ENCODE measurements at places on chromosomes 1 and 21.

GRCh38 chr1:78651241-78651640 is 1.6 kb downstream of the IFI44 start:
- DNase-seq: no peak

GRCh38 chr1:240192851-240193250 is 101.2 kb downstream of the FMN2 start:
- no peak for DNase-seq

DNA sequence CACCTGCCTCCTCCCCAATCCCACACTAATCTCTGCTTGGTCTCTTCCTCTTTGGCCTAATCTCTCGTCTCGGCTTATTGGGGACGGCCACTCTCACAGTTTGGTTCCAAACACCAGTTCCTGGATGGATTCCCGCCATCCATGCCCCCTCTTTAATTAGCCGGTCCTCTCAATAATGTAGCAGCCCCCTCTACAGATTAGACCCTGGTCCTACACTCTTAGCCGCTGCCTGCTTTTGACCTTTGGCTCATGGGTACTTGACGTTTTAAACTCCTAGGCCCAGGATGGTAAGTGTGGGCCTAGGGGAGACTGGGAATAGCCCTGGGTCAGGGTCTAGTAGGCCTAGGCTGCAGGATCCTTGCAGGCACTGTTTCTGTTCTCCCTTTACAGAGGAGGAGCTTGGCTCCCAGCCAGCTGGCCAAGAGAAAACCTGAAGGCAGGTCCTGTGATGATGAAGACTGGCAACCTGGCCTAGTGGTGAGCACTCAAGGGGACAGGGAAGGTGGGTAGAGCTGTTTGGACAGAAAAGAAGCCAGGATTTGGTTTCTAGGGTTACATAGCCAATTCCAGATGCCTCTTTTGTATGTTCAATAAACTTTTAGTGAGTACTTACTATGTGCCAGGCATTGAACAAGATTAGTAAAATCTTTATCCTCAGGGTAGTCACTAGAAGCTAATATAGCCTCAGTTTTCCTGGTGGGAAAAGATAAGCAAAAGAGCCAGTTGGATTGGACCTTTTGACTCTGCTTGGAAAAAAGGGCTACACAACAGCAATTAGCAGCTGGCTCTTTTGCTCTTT is 758 bp downstream of the RAD54L start:
- DNase-seq: peak; percentile 46

GRCh38 chr1:110927484-110928075 is 36.1 kb downstream of the LRIF1 start:
- peak; percentile 10 for DNase-seq

- DNase-seq: no peak
These were observed 119.1 kb downstream of the KCNN3 start for GRCh38 chr1:154750681-154751665.

GRCh38 chr1:247402120-247402675 is 13.8 kb upstream of the NLRP3 start:
- DNase-seq: no peak

- peak; percentile 26 for DNase-seq
These were observed 7.0 kb downstream of the DSTYK start for GRCh38 chr1:205204552-205204951.

DNA sequence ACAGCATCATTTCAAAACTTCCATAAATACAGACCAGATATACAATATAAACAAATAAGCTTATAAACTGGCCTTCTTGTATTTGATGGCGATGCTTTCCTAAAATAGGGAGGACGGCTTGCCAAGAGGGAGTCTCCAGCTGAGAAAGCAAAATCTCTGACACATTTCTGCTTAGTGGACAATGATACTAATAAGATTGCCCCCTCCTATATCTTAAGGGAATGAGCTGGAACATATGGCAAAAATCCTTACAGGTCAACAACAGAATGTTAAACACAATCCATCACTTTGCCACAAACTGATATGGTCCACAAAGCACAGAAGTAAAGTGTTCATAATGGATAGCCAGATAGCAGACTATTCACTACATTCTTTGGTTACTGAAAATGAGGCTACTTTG is 7.1 kb upstream of the GADD45A start:
- peak; percentile 48 for DNase-seq
